ENCODE measurements at places on chromosomes 4 and X.

GRCh38 chr4:80529026-80529425, 193.5 kb downstream of the CFAP299 start:
- no peak for DNase-seq

DNA sequence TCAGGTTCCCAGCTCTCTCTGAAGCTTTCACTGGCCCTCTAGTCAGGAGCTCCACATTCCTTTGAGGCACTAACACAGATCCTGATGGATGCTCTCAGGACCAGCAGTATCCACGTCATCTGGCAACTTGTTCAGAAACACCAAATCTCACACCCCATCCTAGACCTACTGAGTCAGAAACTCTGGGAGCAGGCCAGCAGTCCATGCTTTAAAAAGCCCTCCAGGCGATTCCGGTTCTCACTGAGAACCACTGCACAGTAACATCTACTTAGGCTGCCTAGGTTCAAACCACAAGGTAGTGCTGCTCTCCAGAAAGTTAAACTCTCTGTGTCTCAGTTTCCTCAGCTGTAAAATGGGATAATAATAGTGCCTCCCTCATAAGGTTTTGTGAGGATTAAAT, 55.3 kb downstream of the CCDC158 start:
- DNase-seq, result no peak

DNA sequence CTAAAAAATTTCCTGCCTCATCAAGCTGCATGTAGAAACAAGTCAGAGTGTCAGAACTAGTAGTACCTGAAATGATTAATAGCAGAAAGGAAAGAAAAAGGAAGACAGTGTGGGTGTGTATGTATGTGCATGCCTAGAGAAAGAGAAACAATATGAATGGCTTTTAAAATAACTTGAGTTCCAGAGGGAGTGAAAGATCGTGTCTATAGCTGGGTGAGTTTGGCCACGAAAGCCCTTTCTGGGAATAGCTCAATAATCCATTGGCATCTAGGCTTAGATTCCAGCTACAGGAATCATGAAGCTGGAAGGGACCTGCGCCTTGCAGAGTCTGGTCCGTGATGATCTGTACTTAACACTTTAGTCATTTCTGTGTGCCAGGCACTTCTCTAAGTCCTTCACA, 195.6 kb downstream of the RAPGEF2 start:
- DNase-seq, result no peak

GRCh38 chrX:150196285-150196684, 166.8 kb upstream of the MAMLD1 start:
- DNase-seq, result no peak

DNA sequence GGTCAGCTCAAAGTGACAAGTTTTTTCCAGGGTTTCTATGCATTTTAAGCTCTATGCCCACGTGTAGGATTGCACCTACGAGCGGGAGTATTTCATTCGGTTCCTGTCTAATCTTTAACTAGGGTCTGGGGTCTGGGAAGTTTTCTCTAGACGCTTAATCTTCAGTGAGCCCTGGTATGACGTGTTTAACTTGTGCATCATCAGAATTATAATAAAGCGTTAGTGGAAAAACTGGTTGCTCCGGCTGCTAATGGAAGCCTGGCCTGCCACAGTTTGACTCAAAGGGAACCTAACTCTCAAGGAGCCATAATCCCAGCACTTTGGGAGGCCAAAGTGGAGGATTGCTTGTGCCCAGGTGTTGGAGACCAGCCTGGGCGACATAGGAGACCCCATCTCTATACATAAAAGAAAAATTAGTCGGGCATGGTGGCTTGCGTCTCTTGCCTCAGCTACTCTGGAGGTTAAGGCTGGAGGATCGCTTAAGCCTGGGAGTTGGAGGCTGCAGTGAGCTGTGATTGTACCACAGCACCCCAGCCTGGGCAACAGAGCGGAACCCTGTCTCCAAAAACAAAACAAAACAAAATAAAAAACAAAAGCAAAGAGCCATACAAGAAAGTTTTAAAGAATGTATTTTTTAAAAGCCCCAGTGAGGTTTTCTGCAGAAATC, 30.2 kb downstream of the ARSD start:
- DNase-seq, result no peak

DNA sequence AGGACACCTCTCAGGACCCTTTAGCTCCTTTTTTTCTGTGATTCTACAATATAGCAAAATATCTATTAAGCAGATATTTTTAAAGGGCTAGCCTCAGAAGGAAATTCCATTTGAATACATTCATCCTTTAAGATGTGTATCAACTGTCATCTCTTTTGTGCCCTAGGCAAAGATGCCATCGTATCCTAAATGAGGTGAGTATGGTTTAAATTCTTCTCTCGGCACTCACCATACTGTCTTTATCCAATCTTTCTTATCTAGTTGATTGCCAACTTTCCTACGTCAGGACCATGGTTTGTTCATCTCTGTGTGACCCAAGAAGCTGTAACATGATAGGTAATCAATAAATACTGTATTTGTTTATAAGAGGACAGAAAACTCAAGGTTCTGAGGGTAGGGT, 176.0 kb downstream of the LDB2 start:
- DNase-seq, result no peak

DNA sequence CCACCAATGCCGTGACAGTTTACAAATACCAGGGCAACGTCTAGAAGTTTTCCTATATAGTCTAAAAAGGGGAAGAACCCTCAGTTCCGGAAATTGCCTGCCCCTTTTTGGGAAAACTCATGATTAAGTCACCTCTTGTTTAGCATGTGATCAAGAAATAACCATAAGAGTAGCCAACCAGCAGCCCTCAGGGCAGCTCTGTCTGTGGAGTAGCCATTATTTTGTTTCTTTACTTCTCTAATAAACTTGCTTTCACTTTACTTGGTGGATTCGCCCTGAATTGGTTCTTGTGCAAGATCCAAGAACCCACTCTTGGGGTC, 20.0 kb upstream of the HOPX start:
- DNase-seq, result no peak

DNA sequence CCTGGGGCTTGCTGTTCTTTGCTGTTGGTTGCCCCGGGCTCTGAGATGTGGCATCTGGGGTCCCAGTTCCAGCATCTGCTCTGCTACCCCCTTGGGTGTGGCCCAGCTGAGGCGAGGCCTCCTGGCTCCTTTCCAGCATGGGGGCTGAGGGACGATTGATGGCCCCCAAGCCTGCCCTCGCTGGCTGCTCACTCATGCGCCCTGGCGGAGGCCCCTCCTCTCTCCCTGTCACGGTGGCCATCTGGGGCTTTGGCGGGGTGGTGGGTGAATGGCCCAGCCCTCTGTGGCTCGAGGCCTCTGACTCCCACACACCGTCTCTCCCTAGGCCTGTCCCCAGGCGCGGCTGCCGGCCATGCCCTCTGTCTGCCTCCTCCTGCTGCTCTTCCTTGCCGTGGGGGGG, 1.8 kb downstream of the PLXNA3 start:
- no peak for DNase-seq

DNA sequence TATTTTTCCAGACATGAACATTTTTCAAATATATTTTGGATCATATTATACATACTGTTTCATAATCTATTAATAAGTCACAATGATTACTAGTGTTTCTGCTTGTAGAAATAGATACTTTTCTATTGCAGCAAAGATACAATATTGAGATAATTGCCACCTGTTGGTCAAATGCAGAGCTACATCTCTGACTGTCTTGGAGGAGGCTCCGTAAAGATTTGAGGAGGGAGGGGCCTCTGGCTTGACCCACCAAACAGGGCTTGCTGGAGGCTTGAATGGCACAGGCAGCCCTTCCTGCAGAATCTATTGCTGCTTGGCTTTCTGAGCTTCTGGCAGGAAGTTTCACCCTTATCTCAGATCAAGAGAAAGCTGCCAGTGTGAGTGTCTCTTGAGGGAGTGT, 99.3 kb upstream of the ARMCX2 start:
- no peak for DNase-seq

DNA sequence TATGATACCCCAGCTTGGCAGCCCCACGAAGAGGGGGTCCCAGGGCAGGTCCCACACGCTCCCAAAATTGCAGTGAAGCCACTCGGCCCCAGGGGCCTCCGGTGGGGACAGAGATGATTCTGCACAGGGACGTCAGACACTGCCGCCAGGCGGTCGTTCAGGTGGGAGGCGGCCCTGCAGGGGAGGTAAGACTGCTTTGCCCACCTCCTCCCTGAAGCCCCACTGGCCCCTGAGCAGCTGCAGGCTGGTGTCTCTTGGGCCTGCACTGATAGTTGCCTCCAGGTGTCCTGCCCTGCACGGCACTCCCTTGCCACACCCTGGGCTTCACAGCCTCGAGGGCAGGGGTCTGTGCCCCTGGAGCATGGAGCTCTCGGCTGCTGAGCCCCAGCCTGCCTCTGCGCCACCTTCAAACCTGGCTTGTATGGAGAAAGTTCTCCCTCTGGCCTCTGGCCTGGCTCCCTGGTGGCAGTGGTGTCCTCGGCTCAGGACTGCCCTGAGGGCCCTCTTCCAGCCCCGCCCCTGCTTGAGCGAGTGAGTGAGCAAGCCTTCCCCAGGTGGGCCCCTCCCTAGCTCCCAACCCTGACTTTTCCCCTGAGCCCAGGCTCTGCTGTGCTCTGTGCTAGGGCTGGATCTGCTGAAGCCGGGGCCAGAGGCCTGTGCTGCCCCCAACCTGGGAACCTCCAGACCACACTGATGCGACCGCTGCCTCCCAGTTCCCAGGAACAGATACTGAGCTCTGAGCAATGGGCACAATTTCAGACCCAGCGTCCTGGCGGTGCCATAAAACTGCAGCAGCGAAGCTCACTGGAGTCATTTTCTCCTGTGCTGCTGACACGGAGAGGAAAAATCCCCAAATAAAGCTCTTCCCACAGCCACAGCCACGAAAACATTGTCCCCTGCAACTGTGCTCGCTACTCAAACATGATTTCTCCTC, 16.1 kb downstream of the ADRA2C start:
- DNase-seq, result no peak

DNA sequence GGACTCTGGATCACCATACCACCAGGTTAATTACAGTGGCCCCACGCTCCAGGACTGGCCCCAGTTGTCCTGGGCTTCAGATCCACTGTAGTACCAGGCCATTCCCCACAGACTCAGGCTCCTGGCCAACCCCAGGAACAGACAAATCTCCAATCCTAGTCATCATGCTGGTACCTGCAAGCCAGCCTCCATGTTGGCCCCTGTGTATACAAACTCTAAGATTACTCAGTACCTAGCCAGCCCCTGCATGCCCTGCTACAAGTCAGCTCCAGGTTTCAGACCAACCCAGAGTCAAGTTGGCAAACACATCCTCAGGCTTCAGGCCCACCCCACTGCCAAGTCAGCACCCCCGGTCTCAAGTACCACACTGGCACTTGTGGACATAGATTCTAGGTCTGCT, 85.9 kb downstream of the KLF8 start:
- no peak for DNase-seq

- DNase-seq, result no peak
Observed at GRCh38 chr4:183599690-183600089, 59.3 kb downstream of the RWDD4 start.
